ENCODE measurements at places on chromosomes 12 and 14.

GRCh38 chr12:78759367-78759766, 105.2 kb upstream of the SYT1 start:
- DNase-seq = no peak

GRCh38 chr12:80937391-80938238, at the start of gene LIN7A:
Gene LIN7A, minus strand, starts transcription at chr12:80937934. Its CDS starts 212 bp downstream, at chr12:80937722.
- DNase-seq = no peak

- DNase-seq = peak; percentile 65
These were observed 17.6 kb downstream of the TDP1 start for GRCh38 chr14:89973234-89973823.

DNA sequence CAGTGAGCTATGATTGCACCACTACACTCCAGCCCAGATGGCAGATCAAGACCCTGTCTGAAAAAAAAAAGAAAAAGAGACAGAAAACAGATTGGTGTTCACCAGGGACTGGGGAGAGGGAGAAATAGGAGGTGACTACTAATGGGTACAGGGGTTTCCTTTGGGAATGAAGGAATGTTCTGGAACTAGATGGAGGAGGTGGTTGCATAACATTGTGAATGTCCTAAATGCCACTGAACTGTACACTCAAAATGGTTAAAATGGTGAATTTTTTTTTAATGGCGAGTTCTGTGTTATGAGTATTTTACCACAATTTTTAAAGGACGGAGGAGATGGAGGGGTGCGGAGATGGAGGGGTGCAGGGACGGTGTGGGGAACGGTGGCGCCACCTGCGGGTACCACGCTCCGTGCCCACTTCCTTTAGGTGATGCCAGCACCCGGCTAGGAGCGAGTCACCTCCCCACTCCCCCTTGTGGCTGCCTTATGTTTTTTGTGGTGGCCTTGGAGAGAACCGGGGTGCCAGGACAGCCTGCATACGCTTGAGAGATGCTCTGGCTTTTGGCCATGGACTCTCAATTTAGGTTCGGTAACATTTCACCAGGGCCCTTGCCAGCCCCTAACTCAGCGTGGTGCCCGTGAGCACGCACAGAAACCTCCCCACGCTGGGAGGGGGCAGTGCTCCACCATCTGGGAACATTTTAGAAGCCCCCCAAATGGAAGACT, 16.1 kb downstream of the UBC start:
- DNase-seq = peak; percentile 90

DNA sequence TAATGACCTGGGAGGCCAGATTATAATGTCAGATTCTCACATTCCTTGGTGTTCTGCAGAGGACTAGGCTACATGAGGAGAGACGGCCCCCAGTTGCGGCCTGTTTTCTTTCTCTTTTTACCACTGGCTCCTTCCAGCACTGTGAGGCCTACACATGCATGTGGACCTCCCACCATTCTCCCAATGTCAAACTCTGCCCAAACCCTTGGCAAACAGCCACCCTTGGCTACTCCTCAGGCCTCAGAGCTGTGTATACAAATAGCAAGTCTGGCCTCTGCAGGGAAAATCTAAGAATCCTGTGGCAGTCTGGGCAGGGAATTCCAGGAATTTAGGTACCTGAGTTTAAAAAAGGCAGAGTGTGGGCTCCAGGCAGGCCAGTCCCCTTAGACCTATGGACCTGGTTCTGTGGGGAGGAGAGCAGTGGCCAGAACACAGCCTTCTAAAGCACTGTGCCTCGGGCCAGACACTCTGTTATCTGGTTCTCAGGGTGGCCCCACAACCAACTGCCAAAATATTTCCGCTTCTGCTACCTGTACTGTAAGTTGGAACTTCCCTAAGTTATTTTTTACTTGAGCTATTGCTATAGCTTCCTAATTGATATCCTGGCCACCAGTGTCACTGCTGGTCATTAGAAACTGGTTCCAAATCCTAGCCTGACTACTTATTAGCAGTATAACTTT, 19.9 kb upstream of the NEDD1 start:
- DNase-seq = no peak

- peak; percentile 90 for DNase-seq
These were observed 44.7 kb upstream of the FBRSL1 start for GRCh38 chr12:132444957-132445883.
